Glutamatergic neuron (in vitro differentiated cells): ENCODE measurements at places on chromosomes 6 and 20.
A peak's percentile ranks its signal among the peaks of the same experiment; 100 is the strongest.

- no peaks in the 10 kb centered on the region for H3K36me3 ChIP-seq
- DNase-seq = no peak
- no peak overlapping the region for H3K27ac ChIP-seq
- H3K4me3 ChIP-seq = no peak overlapping the region
Measured at GRCh38 chr20:36544134-36545018, 3.1 kb downstream of the MYL9 start.

DNA sequence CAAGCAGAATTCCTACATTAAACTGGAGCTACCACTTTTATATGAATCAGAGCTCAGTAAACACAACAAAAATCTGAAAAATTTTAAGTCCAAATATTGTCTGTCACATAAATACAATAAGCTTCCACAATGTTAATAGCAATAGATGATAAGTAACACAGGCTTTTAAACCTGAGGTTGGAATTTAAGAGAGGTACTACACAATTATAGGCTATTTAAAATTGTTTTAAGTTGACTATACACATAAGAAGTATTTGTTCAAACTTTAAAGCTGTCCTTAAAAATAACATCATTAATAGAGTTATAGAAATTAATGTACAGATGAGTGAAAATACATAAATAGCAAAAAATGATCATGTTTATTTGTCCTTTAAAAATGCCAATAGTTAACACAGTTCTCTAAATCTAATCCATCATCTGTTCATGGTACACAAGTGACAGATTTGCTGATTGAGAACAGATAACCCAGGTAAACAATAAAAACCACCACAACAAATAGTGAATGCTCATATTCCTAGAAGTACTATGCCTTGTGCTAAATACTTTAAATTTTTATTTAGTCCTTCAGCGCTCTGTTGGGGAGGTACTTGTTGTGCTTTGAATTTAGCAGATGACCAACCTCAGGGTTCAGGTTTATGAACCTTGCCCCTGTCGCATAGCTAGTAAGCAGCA lies 382.3 kb upstream of the ID4 start:
- H3K36me3 ChIP-seq = no peaks in the 10 kb centered on the region
- H3K27me3 ChIP-seq = no peaks in the 10 kb centered on the region
- DNase-seq = no peak
- H3K4me1 ChIP-seq = no peaks in the 10 kb centered on the region

- no peaks in the 10 kb centered on the region for H3K27me3 ChIP-seq
- no peak overlapping the region for H3K27ac ChIP-seq
- no peak overlapping the region for H3K4me3 ChIP-seq
- peaks cover 17% of the 10 kb centered on the region for H3K36me3 ChIP-seq
- peaks cover 6% of the 10 kb centered on the region for H3K4me1 ChIP-seq
- DNase-seq = no peak
Measured at GRCh38 chr20:10309326-10309725, 90.7 kb downstream of the SNAP25 start.

DNA sequence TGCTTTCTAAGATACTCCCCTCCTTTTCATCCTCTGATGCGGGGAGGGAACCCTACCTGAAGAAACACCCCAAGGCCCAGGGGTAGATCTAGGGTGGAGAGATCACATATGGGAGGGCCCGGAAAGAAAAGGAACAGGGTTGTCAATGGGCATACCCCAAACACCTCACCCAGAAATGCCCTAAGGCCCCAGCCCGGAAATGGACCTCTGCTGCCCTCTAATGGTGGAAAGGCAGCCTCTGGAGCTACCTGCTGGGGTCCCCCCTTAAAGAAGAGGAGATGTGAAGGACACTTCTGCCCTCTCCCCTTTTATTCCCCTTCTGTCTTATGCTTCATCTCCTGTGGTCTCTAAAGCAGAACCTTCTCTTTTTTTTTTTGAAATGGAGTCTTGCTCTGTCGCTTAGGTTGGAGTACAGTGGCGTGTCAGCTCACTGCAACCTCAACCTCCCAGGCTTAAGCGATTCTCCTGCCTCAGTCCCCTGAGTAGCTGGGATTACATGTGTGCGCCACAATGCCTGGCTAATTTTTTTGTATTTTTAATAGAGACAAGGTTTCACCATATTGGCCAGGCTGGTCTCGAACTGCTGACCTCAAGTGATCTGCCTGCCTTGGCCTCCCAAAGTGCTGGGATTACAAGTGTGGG lies 458 bp upstream of the ARMC12 start:
- no peaks in the 10 kb centered on the region for H3K36me3 ChIP-seq
- DNase-seq = peak; percentile 86
- H3K4me1 ChIP-seq = peaks cover 23% of the 10 kb centered on the region
- no peak overlapping the region for H3K4me3 ChIP-seq

- no peak overlapping the region for H3K4me3 ChIP-seq
- H3K27me3 ChIP-seq = no peaks in the 10 kb centered on the region
- DNase-seq = no peak
- no peak overlapping the region for H3K27ac ChIP-seq
Measured at GRCh38 chr6:83827050-83827449, 26.1 kb upstream of the RIPPLY2 start.

DNA sequence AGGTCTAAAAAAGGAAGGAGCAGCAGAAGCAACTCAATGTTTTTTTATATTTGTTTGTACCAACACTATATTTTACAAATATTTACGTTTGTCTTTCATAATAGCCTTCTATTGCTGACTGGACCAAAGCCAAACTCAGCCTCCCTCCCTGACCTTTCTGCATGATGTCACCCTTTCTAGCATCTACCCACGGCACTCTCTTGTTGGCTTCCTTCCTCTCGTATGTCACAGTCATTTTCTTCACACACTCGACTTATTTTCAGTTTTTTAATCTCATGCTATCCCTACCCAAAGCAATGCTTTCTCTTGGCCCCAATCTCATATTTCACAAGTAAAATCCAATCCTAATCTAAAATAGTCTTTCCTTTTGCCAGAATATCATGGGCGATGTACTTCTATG lies 16.3 kb upstream of the FAM8A1 start:
- H3K27me3 ChIP-seq = peaks cover 5% of the 10 kb centered on the region
- DNase-seq = no peak
- H3K4me3 ChIP-seq = no peak overlapping the region

DNA sequence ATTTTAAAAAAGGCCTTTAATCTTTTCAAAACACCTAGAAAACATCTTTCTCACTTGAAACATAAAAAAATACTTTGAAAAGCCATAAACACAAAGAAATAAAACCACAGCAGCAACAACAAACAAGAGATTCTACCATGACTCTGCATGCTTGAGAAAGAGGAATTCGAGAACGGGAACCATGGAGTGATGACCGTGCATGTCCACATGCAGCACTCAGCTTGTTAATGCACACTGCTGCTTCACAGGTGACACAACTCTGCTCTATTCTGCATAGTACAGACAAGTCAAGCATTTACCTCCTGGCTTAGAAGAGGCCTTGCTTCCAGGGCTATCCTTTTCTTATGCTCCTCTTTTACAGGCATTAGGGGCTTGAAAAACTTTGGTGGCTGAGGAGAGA lies 64.9 kb upstream of the NUP153 start:
- H3K27me3 ChIP-seq = no peaks in the 10 kb centered on the region
- no peak for DNase-seq
- no peak overlapping the region for H3K27ac ChIP-seq
- peaks cover 4% of the 10 kb centered on the region for H3K4me1 ChIP-seq

DNA sequence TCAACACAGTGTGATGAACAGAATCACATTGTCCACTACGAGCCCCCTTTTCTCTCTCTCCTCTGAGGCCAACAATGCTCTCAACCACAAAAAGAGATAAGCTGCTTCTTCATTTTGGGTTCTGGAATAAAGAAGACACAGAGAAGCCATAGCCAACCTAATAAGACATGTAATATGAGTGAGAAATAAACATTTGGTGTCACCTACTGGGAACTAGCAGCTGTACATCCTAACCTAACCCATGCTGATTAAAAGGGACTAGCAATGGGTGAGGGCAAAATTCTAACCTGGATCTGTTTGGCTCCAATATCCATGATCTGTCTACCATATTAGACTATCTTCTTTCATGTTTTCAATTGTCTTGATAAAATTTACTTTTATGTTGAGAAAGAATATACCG lies 369.1 kb upstream of the MARCKS start:
- no peak for DNase-seq
- H3K4me3 ChIP-seq = no peak overlapping the region
- H3K4me1 ChIP-seq = no peaks in the 10 kb centered on the region

DNA sequence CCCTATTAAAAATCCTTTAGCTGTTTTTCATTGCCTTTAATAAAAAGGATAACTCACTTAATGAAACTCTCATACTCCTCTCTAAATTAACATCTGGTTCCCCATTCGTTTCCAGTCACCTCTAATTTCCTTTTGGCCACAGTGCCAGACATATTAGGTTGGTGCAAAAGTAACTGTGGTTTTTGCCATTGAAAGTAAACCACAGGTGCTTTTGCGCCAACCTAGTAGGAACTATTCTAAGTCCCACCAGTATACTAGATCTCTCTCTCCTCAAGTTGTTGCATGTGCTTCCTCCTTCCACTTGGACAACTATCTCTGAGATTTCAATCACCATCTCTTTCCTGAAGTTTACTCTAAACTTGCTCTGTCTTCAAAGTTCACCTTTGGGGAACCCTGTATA lies 961.1 kb downstream of the TBC1D32 start:
- no peak overlapping the region for H3K4me3 ChIP-seq
- H3K36me3 ChIP-seq = no peaks in the 10 kb centered on the region
- H3K27me3 ChIP-seq = no peaks in the 10 kb centered on the region

GRCh38 chr6:15947923-15948322 lies 181.0 kb upstream of the MYLIP start:
- no peak overlapping the region for H3K27ac ChIP-seq
- no peak for DNase-seq
- no peaks in the 10 kb centered on the region for H3K36me3 ChIP-seq
- peaks cover 19% of the 10 kb centered on the region for H3K4me1 ChIP-seq
- no peak overlapping the region for H3K4me3 ChIP-seq

DNA sequence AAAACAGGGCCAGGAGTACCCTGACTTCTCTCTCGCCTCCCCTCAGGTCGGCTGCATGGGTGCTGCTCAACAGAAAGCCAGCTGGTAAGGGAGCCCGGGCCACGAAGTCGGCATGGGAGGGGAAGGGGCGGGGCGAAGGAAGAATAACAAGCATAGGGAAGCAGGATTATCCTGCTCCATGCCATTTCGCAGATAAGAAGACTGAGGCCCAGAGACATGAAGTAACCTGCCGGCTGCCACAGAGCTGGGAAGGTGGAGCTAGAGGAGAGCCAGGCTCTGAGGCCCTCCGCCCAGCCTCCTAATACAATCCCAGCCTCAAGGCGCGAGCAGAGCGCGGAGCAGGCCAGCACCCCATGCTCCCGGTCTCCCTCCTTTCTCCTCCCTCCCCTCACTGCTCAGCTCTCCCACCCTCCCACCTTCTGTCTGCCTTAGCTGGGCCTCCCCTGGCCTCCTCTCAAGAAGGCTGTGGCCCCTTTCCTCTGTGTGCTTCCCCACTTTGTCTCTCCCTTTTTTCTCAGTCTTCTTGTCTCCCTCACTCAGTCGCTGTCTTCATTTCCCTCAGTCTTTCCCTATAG lies 13.2 kb upstream of the HMGA1 start:
- H3K4me1 ChIP-seq = peaks cover 4% of the 10 kb centered on the region
- peak overlapping the region; percentile 83 for H3K4me3 ChIP-seq
- peak overlapping the region; percentile 83 for H3K27ac ChIP-seq
- no peak for DNase-seq
- H3K36me3 ChIP-seq = no peaks in the 10 kb centered on the region

DNA sequence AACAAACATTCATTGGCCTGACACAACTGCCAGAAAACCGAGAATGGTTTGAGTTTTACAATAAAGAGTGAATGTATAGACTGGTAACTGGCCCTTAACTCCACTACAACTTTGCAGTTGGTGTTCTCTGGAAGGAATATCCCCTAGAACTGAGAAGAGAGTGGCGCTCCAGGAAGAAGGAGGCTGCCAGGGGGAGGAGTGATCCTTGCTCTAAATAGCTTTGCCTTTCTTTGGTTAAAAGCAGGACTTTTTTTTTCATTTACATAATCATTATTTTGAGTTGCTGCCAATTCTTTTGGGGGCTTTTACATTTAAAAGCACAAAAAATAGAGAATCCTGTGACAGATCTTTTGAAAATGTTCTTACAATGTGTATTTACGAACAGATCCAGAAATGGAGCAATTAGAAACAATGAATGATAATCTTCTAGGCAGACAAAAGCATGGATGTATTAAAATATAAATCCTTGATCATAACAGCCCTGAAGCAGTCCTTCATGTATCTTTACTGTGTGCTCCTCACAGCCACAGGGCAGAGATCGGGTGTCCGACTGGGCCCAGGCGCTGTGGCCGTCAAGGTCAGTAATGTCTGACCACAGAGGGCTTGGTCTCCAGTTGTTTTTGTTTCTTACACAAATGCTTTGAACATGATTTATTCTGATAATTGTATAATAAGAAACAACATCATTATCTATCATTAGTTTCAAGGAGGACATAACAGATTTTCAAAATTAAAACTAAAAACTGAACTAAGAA lies 612.2 kb downstream of the HDGFL1 start:
- H3K27ac ChIP-seq = peak overlapping the region; percentile 88
- peaks cover 30% of the 10 kb centered on the region for H3K4me1 ChIP-seq
- H3K27me3 ChIP-seq = peaks cover 9% of the 10 kb centered on the region
- no peaks in the 10 kb centered on the region for H3K36me3 ChIP-seq
- DNase-seq = peak; percentile 23

DNA sequence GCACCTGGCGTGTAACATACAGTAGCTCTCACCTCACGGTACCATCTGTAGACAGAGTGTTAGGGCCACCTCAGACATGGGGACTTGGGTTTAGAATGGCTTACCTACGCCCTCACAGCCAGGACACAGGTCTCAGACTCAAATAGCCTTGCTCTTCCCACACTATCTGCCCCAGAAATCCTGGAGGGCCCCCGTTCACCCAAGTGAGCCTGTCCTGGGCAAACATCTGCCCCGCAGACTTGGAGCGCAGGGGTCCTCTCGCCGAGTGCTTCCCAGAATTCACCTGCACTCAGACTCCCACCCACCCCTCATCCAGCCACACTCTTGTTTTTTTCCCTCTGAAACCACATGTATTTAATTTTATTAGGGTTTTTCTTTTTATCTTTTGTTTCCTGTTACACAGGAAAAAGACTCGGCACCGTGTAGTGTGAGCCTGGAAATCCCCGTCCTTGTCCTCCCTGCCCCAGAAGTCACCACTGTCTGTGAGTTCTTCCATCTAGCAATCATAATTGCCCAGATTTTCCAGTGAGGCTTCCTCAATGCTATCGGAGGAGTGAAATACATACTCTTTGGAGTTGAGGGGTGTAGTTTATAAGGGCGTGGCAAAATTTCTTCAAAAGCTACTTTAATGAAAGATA lies 17.1 kb upstream of the MAP1LC3A start:
- no peak overlapping the region for H3K27ac ChIP-seq
- H3K36me3 ChIP-seq = no peaks in the 10 kb centered on the region
- H3K4me1 ChIP-seq = peaks cover 21% of the 10 kb centered on the region
- no peak for DNase-seq

GRCh38 chr6:111872401-111873177 lies 663 bp downstream of the FYN start:
- H3K27ac ChIP-seq = peak overlapping the region; percentile 98
- H3K36me3 ChIP-seq = no peaks in the 10 kb centered on the region
- peaks cover 39% of the 10 kb centered on the region for H3K4me1 ChIP-seq
- peak overlapping the region; percentile 99 for H3K4me3 ChIP-seq
- peak; percentile 87 for DNase-seq

GRCh38 chr20:54340206-54340605 lies 132.3 kb downstream of the PFDN4 start:
- peaks cover 2% of the 10 kb centered on the region for H3K4me1 ChIP-seq
- peaks cover 4% of the 10 kb centered on the region for H3K36me3 ChIP-seq
- H3K27ac ChIP-seq = no peak overlapping the region
- no peaks in the 10 kb centered on the region for H3K27me3 ChIP-seq
- DNase-seq = no peak

- DNase-seq = no peak
- H3K4me3 ChIP-seq = peak overlapping the region; percentile 96
- peaks cover 6% of the 10 kb centered on the region for H3K4me1 ChIP-seq
- H3K27me3 ChIP-seq = peaks cover 4% of the 10 kb centered on the region
Measured at GRCh38 chr6:26195924-26196845, 109.0 kb downstream of the HFE start.
